ENCODE measurements at places on chromosomes 2 and 18.
A peak's percentile ranks its signal among the peaks of the same experiment; 100 is the strongest.

DNA sequence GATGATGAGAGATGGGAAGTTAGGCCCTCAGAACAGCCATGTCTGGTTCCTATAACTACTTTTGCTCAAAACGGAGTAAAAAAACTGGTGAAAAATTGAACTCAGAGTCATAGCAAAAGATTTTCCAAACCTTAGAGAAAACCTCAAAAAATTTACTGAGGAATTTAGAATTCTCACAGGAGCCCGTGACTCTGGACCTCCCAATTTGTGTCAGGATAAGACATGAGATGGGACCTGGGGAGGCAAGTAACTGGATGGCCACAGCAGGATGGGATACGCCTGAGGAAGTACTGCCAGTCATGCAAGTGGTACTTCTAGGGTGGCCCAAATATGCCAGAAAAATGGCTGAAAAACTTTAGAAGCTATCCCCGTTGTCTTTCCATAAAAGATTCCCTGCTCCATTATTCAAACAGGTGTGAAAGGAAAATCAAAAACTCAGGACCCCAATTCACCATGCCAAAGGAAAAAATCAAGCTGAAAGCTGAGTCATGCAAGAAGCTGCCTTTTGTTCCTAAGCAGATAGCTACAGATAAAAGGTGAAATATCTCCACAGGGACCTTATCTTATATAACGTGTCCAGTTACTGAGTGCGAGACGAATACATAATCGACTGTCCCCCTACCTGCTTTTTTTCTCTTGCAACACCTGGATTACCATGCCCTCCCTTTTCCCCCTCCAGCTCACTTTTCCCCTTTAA, 34.1 kb upstream of the LIPG start:
- H3K27ac ChIP-seq, result no peak overlapping the region
- DNase-seq, result no peak
- H3K27me3 ChIP-seq, result no peaks in the 10 kb centered on the region
- H3K4me3 ChIP-seq, result no peak overlapping the region

GRCh38 chr2:28970464-28971160, 10.5 kb upstream of the TOGARAM2 start:
- no peak overlapping the region for H3K27ac ChIP-seq
- H3K4me3 ChIP-seq, result no peak overlapping the region
- no peaks in the 10 kb centered on the region for H3K27me3 ChIP-seq
- no peak for DNase-seq
- no peaks in the 10 kb centered on the region for H3K36me3 ChIP-seq

DNA sequence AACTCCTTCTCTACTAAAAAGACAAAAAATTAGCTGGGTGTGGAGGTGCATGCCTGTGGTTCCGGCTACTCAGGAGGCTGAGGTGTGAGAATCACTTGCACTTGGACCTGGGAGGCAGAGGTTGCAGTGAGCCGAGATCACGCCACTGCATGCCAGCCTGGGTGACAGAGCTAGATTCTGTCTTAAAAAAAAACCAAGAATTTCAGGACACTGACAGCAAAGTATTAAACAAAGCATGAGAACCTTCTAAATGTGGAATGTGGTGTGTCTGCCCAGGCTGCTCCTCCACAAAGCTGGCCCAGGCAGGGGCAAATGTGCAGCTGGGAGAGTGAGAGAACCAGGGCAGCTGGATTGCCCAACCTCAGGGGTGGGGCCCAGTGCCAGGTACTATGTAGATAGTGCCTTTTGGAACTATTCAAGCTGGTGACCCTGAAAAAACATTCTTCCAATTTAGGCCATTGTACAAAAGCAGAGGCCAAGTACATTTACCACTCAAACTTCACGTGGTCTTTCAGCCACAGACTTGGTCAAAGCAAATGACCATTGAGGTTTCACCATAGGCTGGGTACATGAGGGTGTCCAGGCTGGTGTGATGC, 6.7 kb upstream of the UGT1A5 start:
- DNase-seq, result no peak
- H3K27ac ChIP-seq, result no peak overlapping the region
- H3K4me3 ChIP-seq, result no peak overlapping the region
- no peaks in the 10 kb centered on the region for H3K27me3 ChIP-seq
- no peaks in the 10 kb centered on the region for H3K4me1 ChIP-seq

GRCh38 chr2:134020608-134021007, 233.3 kb upstream of the MGAT5 start:
- no peaks in the 10 kb centered on the region for H3K36me3 ChIP-seq
- DNase-seq, result peak; percentile 42
- H3K4me3 ChIP-seq, result peak overlapping the region; percentile 17
- H3K27me3 ChIP-seq, result no peaks in the 10 kb centered on the region
- H3K4me1 ChIP-seq, result peaks cover 25% of the 10 kb centered on the region
- no peak overlapping the region for H3K27ac ChIP-seq

GRCh38 chr2:108220942-108221541, 18.7 kb upstream of the SULT1C3 start:
- no peaks in the 10 kb centered on the region for H3K27me3 ChIP-seq
- no peak for DNase-seq
- H3K4me1 ChIP-seq, result no peaks in the 10 kb centered on the region

- no peaks in the 10 kb centered on the region for H3K4me1 ChIP-seq
- H3K27ac ChIP-seq, result no peak overlapping the region
- H3K27me3 ChIP-seq, result no peaks in the 10 kb centered on the region
- DNase-seq, result peak; percentile 56
- H3K4me3 ChIP-seq, result no peak overlapping the region
Measured at GRCh38 chr2:55175254-55176093, 56.6 kb downstream of the CLHC1 start.

DNA sequence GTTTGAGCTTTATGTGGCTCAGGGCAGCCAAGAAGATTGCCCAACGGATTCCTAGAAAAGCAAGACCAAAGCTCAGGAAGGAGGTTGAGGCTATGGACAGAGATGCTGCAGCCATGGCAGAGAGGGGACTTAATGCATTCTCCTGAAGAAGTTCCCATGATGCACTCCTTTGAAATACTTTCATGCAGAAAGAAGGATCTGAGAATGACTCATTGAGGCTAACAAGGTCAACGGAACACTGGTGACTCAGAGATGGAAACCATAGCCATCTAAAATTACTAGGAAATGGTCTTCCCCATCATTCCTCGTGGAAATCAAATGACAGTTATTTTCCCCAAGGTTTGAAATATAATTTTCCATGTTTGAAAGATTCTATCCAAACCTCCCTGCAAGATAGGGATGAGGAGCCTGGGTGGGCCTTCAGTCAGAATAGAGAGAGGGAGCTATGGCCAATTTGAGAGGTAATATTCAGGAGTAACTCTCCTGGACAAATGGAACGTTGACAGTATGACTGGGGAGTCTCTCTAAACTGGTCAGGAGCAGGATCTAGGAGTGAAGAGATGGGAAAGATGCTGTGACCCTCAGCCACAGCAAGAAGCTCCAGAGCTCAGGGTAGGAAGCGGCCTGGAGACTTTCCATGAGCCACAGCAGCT, 63.0 kb downstream of the REEP1 start:
- H3K27ac ChIP-seq, result no peak overlapping the region
- H3K4me3 ChIP-seq, result no peak overlapping the region
- no peak for DNase-seq
- no peaks in the 10 kb centered on the region for H3K27me3 ChIP-seq

DNA sequence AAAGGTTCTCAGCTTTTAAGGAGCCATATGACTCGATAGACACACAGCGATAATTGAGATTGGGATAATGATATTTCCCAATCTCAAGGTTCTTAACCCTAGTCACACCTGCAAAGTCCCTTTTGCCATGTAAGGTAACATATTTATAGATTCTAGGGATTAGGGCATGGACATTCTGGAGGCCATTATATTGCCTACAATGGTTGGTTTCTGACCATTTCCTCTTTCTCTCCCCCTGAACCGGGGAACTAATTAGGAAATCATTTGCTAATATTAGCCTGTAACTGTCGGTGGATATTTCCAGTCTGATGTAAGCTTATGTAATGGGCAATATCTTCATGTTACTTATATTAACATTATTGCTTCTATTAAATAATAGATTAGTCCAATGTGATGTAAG, 40.8 kb upstream of the ARHGAP15 start:
- H3K27me3 ChIP-seq, result no peaks in the 10 kb centered on the region
- H3K36me3 ChIP-seq, result no peaks in the 10 kb centered on the region
- peaks cover 22% of the 10 kb centered on the region for H3K4me1 ChIP-seq
- DNase-seq, result no peak
- H3K27ac ChIP-seq, result no peak overlapping the region
- H3K4me3 ChIP-seq, result no peak overlapping the region

All from CD4-positive, alpha-beta memory T cell (primary cell).